ENCODE measurements at places on chromosomes 5 and 9. TPM values are rescaled to one million over a fixed set of nuclear protein-coding genes. Genes with fewer than 3 reads are reported as not detected.
A peak's percentile ranks its signal among the peaks of the same experiment; 100 is the strongest.

DNA sequence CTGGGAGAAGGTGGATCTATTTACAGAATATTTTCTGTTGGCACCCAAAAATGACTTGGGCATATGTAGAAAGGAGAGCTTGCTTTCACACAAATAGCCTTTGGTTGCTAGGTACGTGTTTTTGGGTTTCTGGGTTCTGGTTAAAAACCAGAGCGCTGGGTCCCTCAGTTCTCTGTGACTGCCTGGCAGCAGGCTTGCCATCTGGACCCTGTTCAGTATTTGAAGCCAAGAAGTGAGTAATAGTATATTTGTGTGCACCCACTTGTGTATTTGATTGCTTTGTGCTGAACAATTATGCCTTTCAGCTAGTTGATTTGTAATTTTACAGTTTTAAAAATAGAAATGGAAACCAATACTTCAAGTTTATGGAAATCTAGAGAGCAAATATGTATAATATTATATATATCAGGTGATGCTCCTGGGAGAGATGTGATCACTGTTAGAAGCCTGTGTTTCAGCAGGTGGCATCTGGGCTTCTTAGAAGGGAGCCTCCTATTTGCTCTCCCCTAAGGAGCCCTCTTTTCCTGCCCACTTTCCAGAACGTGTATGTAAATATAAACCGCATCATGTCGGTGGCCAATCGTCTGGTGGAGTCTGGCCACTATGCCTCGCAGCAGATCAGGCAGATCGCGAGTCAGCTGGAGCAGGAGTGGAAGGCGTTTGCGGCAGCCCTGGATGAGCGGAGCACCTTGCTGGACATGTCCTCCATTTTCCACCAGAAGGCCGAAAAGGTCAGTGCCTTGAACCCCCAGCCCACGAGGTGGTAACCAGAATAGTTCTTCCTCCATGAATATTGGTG lies 153.6 kb downstream of the TRIO start:
- H3K4me3 ChIP-seq: no peak overlapping the region
- H3K4me1 ChIP-seq: peaks cover 20% of the 10 kb centered on the region
- peak overlapping the region; percentile 16 for H3K27ac ChIP-seq
- no peak for DNase-seq
- peaks cover 92% of the 10 kb centered on the region for H3K36me3 ChIP-seq
- H3K27me3 ChIP-seq: no peaks in the 10 kb centered on the region

DNA sequence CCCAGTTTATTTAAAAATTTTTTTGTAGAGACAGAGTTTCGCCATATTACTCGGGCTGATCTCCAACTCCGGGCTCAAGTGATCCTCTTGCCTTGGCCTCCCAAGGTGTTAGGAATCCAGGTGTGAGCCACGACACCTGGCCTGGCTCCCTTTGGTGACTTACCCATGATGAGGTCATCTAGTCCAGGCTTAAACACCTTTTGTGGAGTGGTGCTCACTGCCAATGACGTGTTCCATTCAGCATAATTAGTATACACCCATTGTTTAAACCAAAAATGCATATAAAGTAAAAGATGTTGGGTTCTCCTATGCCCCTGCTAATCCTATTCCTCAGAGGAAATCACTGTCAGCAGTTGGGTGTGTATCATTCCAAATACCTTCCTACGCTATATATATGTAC lies 91.0 kb downstream of the HSPA4 start:
- no peak for DNase-seq
- no peaks in the 10 kb centered on the region for H3K36me3 ChIP-seq
- no peaks in the 10 kb centered on the region for H3K27me3 ChIP-seq
- no peaks in the 10 kb centered on the region for H3K4me1 ChIP-seq
- no peak overlapping the region for H3K27ac ChIP-seq
- no peak overlapping the region for H3K4me3 ChIP-seq

- H3K4me1 ChIP-seq: no peaks in the 10 kb centered on the region
- no peak for DNase-seq
- no peak overlapping the region for H3K4me3 ChIP-seq
- H3K36me3 ChIP-seq: no peaks in the 10 kb centered on the region
- no peaks in the 10 kb centered on the region for H3K27me3 ChIP-seq
- no peak overlapping the region for H3K27ac ChIP-seq
Observed at GRCh38 chr5:116672203-116672602, 97.6 kb upstream of the SEMA6A start.

GRCh38 chr5:170551076-170551475 lies 47.3 kb downstream of the KCNIP1 start:
- peaks cover 4% of the 10 kb centered on the region for H3K27me3 ChIP-seq
- H3K4me3 ChIP-seq: no peak overlapping the region
- no peak overlapping the region for H3K27ac ChIP-seq
- H3K4me1 ChIP-seq: peaks cover 3% of the 10 kb centered on the region
- DNase-seq: no peak

- no peaks in the 10 kb centered on the region for H3K4me1 ChIP-seq
- H3K27ac ChIP-seq: no peak overlapping the region
- DNase-seq: peak; percentile 10
- no peaks in the 10 kb centered on the region for H3K36me3 ChIP-seq
Observed at GRCh38 chr5:42956551-42956950, 83.6 kb downstream of the ANXA2R start.

DNA sequence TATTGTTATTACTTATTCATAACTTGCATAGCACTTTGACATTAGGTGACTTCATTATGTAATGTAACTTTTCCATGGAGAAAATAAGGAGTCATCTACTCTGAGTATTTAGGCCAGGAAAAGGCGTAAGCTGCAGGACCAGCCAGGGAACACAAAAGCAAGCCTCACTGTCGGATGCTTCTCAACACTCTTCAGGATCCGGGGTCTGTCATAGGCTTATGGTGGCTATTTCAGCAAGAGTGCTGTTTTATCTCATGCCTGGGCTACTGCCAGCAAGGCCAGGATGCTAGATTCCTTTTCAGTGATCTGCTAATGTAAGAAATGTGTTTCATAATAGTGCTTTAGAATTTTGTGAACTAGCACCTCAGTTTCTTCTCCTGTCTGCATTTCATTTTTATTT lies 162.4 kb downstream of the CHSY3 start:
- no peak overlapping the region for H3K4me3 ChIP-seq
- H3K27me3 ChIP-seq: no peaks in the 10 kb centered on the region
- no peaks in the 10 kb centered on the region for H3K36me3 ChIP-seq
- H3K4me1 ChIP-seq: peaks cover 12% of the 10 kb centered on the region
- DNase-seq: no peak

GRCh38 chr5:28132151-28132550 lies 1093.8 kb upstream of the CDH9 start:
- no peaks in the 10 kb centered on the region for H3K4me1 ChIP-seq
- no peak overlapping the region for H3K4me3 ChIP-seq
- H3K27me3 ChIP-seq: no peaks in the 10 kb centered on the region
- H3K36me3 ChIP-seq: no peaks in the 10 kb centered on the region
- no peak overlapping the region for H3K27ac ChIP-seq

- H3K36me3 ChIP-seq: no peaks in the 10 kb centered on the region
- peak overlapping the region; percentile 67 for H3K4me3 ChIP-seq
- no peak overlapping the region for H3K27ac ChIP-seq
- peak; percentile 21 for DNase-seq
Observed at GRCh38 chr5:76402251-76402885, 717 bp upstream of the IQGAP2 start.

- no peaks in the 10 kb centered on the region for H3K36me3 ChIP-seq
- no peak overlapping the region for H3K4me3 ChIP-seq
- DNase-seq: no peak
- H3K27ac ChIP-seq: no peak overlapping the region
- no peaks in the 10 kb centered on the region for H3K4me1 ChIP-seq
Observed at GRCh38 chr5:162334944-162335343, 267.4 kb downstream of the GABRG2 start.

The SHC3 gene
- total RNA-seq: 0.36 TPM

The YIPF5 gene
- 111 TPM for total RNA-seq

All from osteoblast (primary cell).